NB4 (cell line): ENCODE measurements at places on chromosomes 2 and 18.

GRCh38 chr18:41875094-41875780, 79.8 kb upstream of the PIK3C3 start:
- DNase-seq, result no peak

GRCh38 chr2:190791347-190791975, 89.2 kb upstream of the GLS start:
- DNase-seq, result peak; percentile 64

GRCh38 chr2:88545118-88545517, 82.1 kb downstream of the EIF2AK3 start:
- DNase-seq, result peak; percentile 49

- peak; percentile 99 for DNase-seq
Observed at GRCh38 chr2:230908595-230909191, 16.3 kb downstream of the GPR55 start.

DNA sequence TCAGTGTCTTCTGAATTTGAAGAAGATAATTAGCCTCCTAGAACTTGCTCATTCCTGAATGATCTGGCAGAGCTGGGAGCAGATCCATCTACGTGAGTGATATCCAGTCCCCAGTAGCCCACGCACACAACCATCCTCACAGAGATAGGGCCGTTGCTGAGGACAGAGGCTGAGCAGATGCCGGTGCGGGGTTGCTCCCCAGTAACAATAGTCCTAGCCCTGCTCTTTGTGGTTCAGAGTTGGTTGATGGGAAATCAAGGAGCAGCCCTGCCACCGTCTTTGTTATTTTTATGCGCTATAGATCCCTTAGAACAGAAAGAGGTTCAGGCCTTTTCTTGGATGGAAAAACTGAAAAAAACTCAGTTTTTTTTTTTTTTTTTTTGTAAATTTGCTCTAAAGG, 69.3 kb downstream of the VWA3B start:
- DNase-seq, result no peak

GRCh38 chr2:191610756-191611155, 67.2 kb upstream of the NABP1 start:
- DNase-seq, result no peak

GRCh38 chr2:73821669-73822068, 7.1 kb upstream of the STAMBP start:
- no peak for DNase-seq

DNA sequence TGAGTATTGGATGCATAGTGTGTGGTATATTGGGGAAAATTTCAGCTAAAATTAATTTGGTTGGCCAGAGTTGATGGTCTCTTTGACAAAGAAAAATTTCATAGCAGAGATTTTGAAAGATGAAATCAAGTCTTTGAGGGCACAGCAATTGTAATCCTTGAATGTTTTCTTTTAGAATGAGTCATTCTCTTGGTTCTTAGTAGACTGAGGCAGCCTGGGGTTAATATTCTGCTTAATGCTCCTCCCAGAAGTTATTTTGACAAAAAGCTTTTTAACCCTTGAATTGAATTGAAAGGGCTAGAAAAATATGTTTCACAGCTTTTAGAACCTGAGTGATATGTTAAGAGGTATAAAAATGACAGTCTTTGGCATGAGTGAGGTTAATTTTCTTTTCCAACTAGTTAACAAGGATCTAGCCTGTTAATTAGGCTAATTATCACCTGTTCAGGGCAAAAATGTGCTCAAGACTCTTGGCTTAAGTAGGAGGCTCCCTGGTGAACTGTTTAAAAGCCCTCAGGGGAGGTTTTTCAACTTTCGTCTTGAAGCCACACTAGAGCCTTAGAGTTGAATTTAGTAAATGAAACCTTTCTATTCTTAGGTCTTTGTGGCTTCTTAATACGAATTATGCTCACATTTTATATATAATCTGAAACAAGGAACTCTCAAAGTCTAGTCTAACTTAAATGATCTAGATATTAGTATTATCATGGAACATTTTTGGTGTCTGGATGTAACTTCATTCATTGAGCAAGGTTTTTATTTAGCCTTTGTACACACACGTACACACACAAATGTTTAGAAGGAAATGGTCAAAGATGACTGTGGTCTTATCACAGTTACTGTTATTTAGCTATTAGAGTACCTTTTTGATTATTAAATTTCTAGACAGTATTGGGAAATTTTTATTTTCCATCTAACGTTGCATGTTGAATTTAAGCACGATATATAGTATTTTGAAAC, 272.5 kb downstream of the ZNF407 start:
- DNase-seq, result no peak

DNA sequence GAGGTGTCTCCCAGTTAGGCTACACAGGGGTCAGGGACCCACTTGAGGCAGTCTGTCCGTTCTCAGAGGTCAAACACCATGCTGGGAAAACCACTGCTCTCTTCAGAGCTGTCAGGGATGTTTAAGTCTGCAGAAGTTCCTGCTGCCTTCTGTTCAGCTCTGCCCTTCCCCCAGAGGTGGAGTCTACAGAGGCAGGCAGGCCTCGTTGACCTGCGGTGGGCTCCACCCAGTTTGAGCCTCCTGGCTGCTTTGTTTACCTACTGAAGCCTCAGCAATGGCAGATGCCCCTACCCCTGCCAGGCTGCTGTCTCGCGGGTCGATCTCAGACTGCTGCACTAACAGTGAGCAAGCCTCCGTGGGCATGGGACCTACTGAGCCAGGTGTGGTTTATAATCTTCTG, 346.3 kb downstream of the CELF4 start:
- no peak for DNase-seq

DNA sequence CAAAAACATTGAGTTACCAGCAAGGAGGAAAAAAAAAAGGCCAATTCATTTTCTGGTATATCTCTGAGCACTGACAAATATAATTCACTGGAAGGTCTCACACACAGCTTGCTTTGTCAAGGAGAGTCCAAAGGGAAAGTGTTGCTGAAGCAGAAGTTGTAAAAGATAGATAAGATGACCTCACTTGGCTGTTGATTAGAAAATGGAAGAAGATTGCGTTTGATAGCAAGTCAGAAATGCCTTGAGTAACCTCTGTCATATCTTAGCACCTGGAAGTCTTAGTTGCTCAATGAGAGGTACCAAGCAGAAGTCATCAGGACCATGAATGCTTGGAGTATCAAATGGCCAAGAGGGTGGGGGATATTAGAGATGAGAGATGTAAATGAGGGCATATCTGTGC, 105.2 kb downstream of the FSHR start:
- DNase-seq, result no peak

GRCh38 chr2:236988690-236989624, 96.7 kb upstream of the COPS8 start:
- DNase-seq, result no peak

DNA sequence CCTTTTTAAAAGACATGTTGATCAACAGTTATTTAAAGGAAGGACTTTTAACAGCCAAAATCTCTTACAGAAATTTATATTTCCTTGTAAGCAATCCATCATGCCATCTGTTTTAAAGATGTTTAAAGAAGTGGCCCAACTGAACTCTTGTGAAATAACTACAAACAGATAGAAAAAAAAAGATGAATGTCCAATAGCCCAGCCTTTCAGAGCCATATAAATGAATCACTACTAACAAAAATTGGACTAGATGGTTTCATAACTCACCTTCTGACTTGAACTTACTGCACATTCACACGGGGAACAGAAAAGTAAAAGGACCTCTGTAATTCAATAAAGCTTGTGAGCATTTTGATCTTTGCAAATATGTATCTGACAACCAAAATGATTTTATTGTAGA, 319.0 kb upstream of the CHAC2 start:
- DNase-seq, result no peak

DNA sequence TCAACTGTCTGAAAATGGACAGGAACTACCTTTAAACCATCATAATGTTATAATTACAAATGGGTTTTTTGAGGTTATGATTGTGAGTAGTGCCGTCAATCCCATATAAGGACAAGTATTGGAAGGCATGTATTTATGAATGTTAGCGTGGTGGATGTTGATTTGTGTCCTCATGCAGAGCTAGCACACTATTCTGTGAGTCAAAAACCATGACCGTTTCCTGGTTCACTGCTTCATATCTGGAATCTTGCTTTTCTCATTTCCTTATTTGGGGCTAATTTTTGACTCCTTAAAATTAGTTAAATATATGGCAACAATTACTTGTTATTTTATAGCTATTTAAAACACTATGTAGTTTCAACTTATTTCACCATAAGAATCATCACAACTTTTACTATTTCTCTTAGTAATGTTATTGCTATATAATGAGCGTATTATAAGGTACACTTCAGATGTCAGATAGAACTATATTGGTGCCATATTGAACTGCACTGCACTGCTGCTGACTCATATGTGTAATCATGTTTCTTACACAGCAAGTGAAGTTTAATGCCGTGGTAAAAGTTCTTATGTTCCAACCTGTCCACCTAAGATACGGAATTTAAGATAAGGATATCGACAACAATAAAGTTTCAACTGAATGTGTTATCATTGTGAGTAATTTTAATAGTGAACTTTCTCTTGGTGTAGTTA, 192.8 kb downstream of the PTGR3 start:
- no peak for DNase-seq

GRCh38 chr2:60553495-60554073, at the start of gene BCL11A:
Gene BCL11A, minus strand, starts transcription at chr2:60553654. Its CDS starts 384 bp downstream, at chr2:60553270.
- DNase-seq, result peak; percentile 97

DNA sequence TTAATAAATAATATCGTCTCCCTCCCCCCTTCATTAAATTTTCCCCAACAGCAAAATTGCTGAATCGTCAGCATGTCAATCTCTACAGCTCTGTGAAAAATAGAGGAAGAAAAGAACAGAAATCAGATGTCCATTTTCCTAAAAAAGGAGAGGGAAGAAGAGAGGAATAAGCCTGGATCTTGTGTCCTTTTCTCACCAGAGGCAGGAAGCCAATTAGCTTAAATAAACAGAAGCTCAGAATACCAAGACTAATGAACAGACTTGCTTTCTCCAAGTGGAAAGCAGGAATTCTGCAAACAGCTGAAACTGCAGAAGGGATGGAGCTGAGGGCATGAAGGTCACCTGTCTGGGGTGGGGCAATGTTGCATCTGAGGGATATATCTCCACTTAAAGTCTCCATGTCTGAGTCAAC, 265.7 kb downstream of the CCDC85A start:
- no peak for DNase-seq

DNA sequence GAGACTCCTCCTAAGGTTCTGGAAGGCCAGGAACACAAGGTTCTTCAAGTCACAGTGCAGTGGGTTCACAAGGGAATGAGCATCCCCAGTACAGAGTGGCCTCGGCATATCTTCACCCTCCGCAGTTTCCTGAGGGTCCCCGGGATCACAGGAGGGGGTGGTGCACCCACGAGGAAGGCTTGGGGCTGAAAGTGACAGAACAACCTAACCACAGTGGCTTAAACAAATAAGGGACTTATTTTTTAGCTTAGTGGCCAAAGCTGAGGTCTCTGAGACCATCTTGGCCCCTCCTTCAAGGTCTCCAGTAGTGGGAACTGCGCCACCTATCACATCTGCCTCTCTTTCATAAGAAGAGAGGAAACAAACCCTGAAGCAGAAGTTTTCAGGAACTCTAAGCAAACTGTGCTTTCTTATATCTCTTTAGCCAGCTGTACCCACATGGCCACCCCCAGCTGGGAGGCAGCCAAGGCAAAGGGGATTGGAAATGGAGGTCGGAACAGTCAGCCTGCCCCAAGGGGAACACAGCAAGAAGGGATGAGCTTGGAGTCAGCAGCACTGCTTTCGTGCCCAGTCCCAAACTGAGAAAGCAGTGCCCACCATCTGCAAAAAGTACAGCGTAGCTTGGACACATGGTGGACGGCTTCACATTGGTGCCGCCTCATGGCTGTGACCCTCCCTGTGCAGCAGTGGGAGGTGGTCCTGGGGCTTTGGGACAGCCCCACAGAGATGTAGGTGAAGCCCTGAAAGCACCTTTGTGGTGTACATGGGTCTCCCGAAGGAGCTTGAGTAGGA, 260.0 kb upstream of the ID2 start:
- no peak for DNase-seq

DNA sequence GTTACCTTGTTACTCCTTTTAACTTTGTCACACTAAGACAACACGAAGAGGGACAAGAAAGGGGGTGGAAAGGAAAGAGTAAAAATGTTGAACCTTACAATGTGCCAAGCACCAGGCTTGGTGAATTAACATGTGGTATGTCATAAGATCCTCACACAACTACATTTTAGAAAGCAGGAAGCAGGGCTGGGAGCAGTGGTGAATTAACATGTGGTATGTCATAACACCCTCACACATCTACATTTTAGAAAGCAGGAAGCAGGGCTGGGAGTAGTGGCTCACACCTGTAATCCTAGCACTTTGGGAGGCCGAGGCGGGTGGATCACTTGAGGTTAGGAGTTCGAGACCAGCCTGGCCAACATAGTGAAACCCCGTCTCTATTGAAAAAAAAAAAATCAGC, 159.3 kb upstream of the CHAC2 start:
- DNase-seq, result no peak

GRCh38 chr2:55906993-55907392, 16.6 kb downstream of the EFEMP1 start:
- DNase-seq, result no peak

DNA sequence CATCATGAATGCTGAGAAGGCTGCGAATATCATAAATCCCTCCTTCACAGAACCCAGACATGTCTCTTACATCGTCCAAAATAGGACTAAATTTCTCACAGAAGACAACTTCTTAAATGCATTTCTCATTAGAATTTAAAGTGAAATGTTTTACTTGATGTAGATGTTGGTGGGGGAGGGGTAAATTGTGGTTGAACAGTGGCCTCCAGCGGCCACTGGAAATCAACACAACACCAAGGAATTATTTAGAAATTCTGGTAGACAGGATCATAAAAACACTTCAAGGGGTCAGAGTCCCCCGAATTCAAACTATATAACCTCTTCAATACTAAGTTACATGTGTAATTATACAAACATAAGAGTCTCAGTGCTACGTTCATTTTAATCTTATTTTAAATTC, 135.9 kb downstream of the ABCA12 start:
- peak; percentile 61 for DNase-seq

DNA sequence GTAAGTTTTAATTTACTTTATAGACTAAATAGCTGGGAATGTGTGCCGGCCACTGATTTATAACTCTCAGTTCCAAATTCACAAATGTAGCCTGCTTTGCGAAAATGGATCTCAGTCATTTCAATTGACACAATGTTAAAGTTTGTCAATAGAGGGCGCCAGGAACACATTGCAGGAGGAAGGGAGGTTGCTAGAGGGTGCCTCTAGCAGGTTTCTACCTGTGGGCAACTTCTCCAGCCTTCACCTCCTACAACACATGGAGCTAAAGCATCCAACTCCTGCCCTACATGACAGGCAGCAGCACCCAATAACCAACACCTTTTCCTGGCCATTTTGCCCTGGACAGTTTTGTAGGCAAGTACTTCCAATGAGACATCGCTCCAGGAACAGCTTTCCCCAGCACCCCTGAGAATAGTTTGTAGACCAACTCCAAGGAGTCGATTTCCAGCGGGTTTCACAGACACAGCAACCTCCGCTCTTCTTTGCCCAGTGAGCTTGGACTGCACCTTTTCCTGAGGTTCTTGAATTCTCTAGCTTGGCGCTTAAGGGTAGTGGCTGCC, 784.8 kb upstream of the CDH2 start:
- DNase-seq, result peak; percentile 38

- no peak for DNase-seq
Observed at GRCh38 chr2:183542606-183543005, 418.4 kb downstream of the NUP35 start.

- no peak for DNase-seq
Observed at GRCh38 chr2:38109732-38110181, 33.8 kb upstream of the CYP1B1 start.
